ENCODE measurements at places on chromosomes 1 and 21. TPM values are rescaled to one million over a fixed set of nuclear protein-coding genes. Genes with fewer than 3 reads are reported as not detected.

- DNase-seq, result no peak
Measured at GRCh38 chr1:40923511-40924020, 55.9 kb upstream of the CTPS1 start.

GPR37L1 gene
- total RNA-seq, result not detected

DNA sequence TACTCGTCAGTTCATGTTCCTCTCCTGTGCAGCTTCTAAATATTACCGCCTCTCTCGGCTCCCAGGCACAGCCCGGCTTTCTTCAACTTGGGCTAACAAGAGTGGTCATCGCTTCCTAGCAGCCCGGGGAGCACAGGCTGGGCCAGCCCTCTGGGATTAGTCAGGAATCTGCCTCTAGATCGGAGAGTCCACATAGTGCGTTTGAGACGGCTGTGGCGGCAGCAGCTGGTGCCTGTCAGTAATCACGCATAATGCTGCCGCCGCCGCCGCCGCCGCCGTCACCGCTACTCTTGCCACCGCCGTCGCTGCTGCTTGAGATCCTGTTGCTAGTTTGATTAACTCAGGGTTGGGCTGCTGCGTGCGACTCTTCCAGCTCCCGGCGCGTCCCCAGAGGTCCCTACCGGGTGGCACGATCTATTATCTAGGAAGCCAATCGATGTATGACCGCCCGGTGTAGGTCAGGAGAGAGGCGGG, at the start of gene RXRG:
RXRG (minus strand) TSS at position 230 of the 474 bp plus-strand sequence. CDS start 233 bp downstream, outside the sequence.
- DNase-seq, result no peak

DNA sequence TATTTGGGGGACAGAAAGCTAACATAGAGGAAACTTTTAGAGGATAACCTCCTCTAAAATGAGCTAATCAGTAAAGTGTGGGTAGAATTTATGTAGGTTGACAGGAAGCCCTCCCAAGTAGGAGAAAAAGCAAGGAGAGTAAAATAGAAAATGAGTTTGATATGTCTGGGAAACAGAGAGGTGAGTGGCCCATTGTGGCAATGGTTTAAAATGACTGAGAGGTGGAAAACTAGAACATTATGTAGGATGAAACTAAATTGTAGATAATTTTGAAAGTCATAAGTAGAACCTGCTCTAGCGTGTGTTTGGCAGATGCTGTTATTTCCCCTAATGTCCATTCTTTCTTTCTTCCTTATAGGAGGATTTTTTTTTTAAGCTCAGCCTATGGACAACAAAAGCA, 8.5 kb upstream of the LPGAT1 start:
- no peak for DNase-seq

DNA sequence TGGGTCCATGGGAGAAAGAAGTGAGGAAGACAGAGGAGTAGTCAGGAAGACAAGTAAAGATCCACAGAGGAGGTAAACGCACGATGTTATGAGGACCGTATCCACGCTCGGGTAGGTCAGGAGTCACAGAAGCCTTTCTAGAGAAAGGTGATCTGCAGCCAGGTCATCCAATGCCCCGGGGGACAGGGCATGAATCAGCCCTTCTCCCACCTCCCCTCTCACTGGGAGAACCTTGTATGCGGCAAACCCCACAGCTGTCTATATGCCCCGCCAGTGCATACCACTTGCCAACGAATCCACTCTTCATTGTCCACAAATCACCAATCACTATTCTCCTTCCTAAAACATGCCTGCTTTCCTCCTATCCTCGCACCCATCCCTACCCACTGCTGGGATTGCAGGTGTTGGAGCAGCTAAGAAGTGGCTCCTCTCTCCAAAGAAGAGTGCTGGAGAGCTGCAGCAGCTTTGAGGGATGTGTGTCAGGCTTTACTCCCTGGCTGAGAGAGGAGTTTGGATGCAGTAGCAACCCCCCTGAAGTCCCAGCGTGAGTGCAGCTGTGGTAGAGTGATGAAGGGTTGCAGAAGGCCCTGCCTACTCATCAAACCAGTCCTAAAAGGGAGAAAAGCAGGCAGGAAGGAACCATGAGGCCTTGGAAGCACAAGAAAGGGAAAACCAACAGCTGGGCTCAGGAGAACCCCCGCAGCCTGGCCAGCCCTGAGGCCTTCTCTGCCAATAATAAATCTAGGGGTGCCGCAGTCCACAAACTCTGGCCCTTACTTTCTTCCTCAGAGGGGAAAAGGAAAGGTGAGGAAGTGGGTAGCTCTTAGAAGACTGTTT, 102.2 kb upstream of the GADD45A start:
- DNase-seq, result no peak

GRCh38 chr1:234371414-234371813, 1.8 kb upstream of the COA6 start:
- no peak for DNase-seq

GRCh38 chr1:231357831-231358354, 19.8 kb downstream of the SPRTN start:
- peak; percentile 25 for DNase-seq

MYOC gene
- total RNA-seq, result not detected

RIIAD1 gene
- total RNA-seq, result not detected

DNA sequence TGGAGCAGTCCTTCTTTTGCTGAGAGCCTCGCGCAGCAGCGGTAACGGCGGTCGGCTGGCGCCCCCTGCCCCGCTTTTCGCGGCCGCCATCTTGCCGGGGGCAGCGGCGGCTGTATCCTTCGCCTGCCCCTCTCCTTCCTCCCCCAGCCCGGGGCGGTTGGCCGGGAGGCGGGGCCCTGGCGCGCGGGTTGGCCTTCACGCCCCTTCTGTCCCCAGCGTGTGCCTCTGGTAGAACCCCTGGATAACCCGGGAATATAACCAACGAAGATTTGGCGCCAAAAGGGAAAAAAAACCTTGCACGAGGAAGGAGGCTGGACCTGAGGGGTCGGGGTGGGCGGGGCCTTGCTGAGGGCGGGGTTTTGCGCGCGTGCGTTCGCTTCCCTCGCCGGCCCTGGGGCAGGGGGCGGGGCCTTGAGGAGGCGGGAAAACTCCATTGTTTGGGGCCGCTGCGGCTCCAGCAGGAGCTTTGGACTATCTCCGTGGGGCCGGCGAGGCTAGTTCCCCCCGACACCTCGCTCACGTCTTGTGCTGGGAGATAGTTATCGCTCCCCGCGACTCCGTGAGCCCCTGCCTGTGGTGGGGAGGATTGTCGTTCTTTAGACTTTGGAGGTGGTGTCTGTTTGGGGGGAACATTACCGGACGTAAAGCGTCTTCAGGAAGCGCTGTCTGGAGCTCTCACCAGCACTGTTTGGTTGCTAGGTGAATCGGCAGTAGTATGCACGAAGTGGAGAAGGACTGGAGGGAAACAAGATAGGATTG, 689 bp downstream of the NASP start:
- DNase-seq, result peak; percentile 75

SH2D5 gene
- total RNA-seq, result 0.08 TPM

MAGOH gene
- 59.1 TPM for total RNA-seq

DNA sequence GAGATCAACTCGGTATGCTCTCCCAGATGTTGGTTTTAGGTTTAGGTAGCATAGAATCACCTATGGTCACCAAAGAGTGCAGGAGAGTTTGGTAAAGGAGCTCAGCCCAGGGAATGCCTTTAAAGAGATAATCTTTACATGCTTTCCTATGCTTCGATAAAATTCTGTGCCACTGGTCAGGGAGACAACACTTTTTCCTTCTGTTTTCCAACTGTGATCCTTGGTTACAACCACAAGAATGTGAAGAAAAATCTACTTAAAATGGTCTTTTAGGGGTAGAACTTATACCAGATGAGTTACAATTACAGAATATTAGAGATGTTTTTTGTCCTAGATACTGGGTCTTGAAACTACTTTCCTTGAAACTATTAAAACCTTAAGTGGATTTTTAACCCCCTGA, 895.6 kb downstream of the TTLL7 start:
- DNase-seq, result no peak

DNA sequence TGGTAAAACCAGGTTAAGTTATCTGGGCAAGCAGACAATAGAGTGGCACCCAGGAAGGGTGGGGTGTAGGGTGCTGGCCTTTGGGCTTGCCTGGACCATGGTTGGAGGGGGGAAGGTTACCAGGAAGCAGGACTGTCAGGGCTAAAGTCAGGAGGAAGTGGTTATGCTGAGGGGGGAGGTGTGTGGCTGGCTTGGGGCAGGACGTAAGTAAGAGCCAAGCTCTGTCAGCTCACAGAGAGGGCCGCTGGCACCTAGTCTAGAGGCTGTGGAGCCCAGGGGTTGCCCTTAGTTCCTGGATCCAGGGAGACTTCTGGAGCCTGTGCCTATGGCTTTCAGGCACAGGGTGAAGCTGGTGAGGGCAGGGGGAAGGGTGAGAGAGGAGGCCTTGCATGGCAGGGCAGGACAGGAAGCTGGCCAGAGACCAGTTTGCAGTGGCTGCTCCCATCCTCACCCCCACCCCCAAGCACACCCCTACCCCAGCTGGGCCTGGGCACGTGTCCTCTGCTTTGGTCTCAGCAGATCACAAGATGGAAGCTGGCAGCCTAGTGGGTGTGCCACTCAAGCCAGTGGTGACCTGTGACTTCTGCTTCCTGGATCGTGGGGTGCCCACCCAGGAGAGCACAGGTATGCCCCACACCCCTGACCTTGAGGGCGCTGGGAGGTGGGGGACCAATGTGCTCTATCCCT, 20.5 kb upstream of the SMYD3 start:
- no peak for DNase-seq

ZNF593OS gene
- not detected for total RNA-seq

- DNase-seq, result no peak
Measured at GRCh38 chr1:231159963-231160761, 1.7 kb upstream of the TRIM67 start.

MAP3K21 gene
- 0.95 TPM for total RNA-seq

GPR3 gene
- 0.19 TPM for total RNA-seq

DNA sequence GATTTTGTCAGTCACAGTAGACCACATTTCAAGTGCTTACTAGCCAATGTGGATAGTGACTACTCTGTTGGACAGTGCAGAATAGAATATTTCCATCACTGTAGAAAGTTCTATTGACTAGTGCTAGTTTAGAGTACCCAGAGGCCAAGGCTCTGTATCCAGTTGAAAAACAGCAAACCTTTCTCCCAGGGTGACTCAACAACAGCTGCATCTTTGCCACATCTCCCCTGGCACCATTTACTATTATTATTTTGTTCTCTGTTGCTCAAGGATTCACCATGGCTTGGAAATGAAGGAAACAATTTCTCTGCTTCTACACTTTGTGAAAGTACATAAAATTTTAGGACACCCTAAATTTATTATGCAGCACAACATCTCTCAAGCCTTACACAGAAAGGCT, 85.3 kb upstream of the WDR26 start:
- DNase-seq, result no peak

DNA sequence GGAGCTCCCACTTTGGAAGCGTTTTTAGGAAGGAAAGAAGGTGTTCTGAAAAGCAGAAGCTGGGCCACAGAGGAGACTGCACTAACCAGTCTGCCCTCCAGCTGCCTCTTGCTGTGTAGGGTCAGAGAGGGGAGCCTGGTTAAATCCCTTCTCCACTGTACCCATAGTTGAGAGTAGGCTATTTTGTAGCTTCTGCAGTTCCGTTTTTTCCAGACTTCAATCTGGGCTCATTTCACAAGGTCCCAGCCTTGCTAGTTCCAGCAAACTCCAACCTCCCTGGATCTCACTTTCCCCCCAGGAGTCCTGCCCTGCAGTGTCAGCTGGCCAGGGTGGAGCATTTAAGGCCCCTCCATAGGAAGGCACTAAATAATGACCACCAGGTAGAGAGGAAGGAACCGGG, 11.0 kb downstream of the TNN start:
- no peak for DNase-seq

DNA sequence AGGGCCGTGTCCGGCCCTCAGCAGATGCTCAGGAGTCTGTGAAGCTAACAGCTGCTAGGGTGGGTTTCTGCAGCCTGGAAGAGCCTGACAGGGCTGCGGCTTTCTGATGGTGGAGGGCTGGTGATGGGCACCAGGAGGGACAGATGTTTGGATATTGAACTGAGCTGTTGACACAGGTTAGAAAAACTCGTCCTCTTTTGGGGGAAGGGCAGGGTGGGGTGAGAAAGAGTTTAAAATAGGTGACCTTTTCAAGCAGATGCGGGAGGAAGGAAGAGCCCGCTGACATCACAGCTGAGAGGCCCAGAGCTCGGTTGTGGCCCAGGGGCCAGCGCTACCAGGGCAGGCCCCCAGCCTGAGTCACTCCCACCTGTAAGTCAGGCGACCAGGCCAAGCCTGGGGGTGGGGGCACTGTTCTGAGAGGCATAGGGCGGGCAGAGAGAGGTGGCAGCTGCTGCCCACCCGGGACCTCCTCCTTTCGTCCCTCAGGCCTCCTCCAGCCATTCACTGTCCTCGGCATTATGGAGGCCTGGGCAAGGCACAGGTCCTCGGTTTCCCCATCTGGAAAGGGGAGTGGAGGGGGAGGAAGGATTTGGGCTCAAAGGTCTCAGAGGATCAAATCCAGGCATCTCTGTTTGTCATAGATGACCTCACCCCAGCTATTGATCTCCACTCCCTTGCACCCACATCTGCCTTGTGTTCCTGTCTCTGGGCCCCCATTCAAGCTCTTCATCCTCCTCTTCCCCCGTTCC, 32.3 kb upstream of the ID3 start:
- DNase-seq, result no peak

- no peak for DNase-seq
Measured at GRCh38 chr1:67085326-67085725, 31.4 kb upstream of the SLC35D1 start.

Data from CD4-positive, alpha-beta T cell (primary cell).